ENCODE measurements at places on chromosomes 3 and 15.

GRCh38 chr3:171526146-171526545 is 65.9 kb upstream of the TNIK start:
- H3K36me3 ChIP-seq: no peaks in the 10 kb centered on the region
- H3K27me3 ChIP-seq: no peaks in the 10 kb centered on the region
- peaks cover 8% of the 10 kb centered on the region for H3K4me1 ChIP-seq

- no peak overlapping the region for H3K27ac ChIP-seq
- H3K4me3 ChIP-seq: no peak overlapping the region
- no peaks in the 10 kb centered on the region for H3K27me3 ChIP-seq
- no peaks in the 10 kb centered on the region for H3K4me1 ChIP-seq
- DNase-seq: no peak
- H3K36me3 ChIP-seq: no peaks in the 10 kb centered on the region
Measured at GRCh38 chr3:38088126-38089078, 48.5 kb downstream of the ACAA1 start.

- peaks cover 22% of the 10 kb centered on the region for H3K4me1 ChIP-seq
- H3K36me3 ChIP-seq: no peaks in the 10 kb centered on the region
- no peaks in the 10 kb centered on the region for H3K27me3 ChIP-seq
- no peak overlapping the region for H3K27ac ChIP-seq
Measured at GRCh38 chr3:188183452-188183851, 29.5 kb downstream of the LPP start.

- DNase-seq: peak; percentile 65
- H3K4me1 ChIP-seq: peaks cover 6% of the 10 kb centered on the region
- H3K27me3 ChIP-seq: no peaks in the 10 kb centered on the region
- peaks cover 2% of the 10 kb centered on the region for H3K36me3 ChIP-seq
- no peak overlapping the region for H3K27ac ChIP-seq
Measured at GRCh38 chr3:33006571-33007286, 55.3 kb downstream of the CCR4 start.

DNA sequence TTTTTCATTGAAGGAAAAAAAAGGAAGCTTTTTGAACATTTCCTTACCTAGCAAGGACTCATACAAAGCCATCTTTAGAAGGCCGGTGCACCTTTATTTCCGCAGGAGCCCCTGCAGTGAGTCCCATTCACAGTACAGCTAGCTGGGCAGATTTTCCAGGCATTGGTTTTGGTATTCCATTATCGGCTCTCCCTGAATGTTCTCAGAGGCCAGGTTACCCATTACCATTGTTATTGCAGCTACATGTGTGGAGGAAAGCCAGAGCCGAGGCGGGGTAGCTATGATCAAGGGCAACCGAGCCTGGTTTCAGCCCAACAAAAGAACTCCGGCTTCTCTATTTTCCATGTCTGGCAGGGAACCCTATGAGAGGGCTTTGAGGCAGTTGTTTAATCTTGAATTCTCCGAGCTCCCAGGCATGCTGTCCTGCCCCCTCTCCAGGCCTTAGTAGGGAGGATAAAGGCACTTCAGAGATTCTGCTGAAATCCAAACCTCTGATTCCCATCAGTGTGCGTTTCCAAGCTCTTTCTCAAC is 100.3 kb downstream of the LRRK1 start:
- no peaks in the 10 kb centered on the region for H3K27me3 ChIP-seq
- no peaks in the 10 kb centered on the region for H3K36me3 ChIP-seq
- H3K27ac ChIP-seq: no peak overlapping the region
- H3K4me1 ChIP-seq: no peaks in the 10 kb centered on the region
- no peak overlapping the region for H3K4me3 ChIP-seq

GRCh38 chr3:34260271-34261000 is 462.0 kb downstream of the PDCD6IP start:
- DNase-seq: peak; percentile 62
- H3K4me1 ChIP-seq: no peaks in the 10 kb centered on the region
- H3K4me3 ChIP-seq: no peak overlapping the region
- H3K27ac ChIP-seq: no peak overlapping the region
- no peaks in the 10 kb centered on the region for H3K36me3 ChIP-seq

Measured in small intestine (tissue), 16 donors.